Omental fat pad (tissue), 4 donors: ENCODE measurements at places on chromosomes 2 and 18. TPM values are rescaled to one million over a fixed set of nuclear protein-coding genes. Genes with fewer than 3 reads are reported as not detected.
A peak's percentile ranks its signal among the peaks of the same experiment; 100 is the strongest.

The VIT gene
- total RNA-seq, result 19.3 TPM

The PTRHD1 gene
- total RNA-seq, result 23.3 TPM

DNA sequence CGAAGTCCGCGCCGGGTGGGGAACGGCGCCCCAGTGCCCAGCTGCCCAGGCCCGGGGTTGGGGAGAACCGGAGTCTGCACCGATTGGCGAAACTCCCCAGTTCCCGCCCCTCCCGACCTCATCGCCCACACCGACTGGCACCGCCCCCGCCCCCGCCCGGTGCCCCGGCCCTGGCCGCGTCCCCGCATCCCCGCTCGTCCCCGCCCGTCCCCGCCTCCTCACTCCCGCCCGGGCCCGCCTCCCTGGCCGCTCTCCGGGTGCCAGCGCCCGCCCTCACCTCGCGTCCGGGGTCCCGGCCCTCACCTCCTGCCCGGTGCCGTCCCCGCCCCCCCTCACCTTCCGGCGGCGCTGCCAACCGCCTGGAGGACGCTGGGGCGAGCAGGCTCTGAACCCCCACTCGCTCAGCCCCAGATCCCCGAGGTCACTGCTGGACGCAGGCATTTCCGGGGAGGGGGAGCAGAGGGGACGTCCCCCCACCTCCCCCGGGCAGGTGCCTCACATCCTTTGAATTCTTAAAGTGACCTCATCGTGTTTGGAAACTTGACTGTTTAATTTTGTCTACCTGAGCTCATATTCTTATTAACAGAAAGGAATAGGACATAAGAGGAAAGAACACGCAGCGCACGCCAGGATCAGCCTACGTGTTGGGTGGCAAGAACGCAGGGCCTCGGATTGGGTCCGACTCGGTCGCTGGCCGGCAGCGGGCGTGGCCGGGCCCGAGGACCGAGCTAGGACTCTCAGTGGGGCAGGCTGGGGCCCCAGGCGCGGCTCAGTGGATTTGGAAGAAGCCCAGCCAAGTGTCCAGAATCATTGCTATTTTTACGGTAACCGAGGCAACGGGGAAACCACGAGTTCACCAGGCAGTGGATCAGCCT, at the start of gene FAM110C:
Gene FAM110C, minus strand, starts transcription at position 35 of the 875 bp plus-strand sequence. CDS start 120 bp downstream, outside the sequence.
- no peak for DNase-seq

GRCh38 chr2:17605696-17606095, 65.2 kb downstream of the VSNL1 start:
- DNase-seq, result no peak

- no peak for DNase-seq
Measured at GRCh38 chr18:68991286-68991685, 193.4 kb downstream of the CCDC102B start.

The BMP10 gene
- not detected for total RNA-seq

DNA sequence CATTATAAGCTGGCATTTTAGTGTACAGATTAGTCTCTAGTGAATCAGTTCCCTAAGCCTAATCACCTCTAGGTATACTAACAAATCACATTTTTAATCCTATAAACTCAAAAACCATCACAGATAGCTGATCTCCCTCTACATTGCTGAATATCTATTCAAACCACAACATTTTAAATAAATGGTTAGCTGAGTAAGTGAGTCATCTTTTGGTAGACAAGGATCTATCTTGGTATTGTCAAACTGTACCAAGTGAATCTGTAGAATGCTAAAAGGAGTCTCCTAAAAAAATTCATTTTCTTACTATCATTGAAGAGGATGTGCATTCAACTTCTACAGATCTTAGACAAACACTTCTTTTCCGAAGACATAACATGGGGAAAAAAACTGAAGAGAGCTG, 40.7 kb downstream of the INO80D start:
- DNase-seq, result no peak

The TSPYL6 gene
- total RNA-seq, result not detected

DNA sequence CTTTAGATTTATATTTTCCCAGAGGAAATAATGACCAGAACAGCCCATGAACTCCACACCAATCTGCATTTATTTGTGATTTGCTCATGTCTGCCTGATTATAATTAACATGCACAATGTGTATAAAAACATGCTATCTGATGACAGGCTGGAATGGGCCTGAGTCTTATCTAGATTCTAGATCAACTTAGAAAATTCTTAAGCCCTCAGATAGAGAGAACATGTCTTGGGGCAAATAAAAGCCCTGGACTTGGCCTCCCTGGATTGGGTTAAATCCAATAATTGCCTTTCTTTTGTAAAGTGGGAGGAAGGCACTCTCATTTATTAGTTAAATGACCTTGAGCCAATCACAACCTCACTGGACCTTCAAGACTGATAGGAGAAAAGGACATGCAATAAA, 61.8 kb downstream of the EVA1A start:
- DNase-seq, result no peak

DNA sequence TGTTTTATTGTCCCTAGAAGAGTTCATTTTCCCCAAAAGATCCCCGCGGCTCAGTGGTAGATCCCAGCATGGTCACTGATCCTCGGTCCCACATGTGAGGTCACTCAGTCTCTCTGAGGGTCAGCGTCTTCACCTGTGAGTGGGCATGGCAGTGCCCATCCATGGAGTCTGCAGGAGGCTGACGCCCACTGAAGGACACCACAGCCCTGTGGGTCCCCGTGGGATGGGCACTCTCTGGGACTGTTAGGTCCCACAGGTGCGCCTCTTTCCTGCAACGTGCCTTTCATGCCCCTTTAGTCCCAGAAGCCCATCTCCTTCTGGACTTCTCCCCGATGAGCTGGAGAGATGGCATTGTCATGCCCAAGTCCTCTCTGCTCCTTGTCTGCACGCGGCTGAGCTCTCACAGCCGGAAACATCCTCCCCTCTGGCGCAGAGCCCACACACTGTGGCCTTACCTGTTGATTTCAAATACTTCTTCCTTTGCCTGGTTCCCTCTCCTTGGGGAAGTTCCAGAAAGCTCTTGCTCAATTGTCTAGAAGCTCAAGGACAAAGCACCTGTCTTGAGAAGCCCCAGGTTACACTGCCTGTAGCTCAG, 75.9 kb downstream of the PTGR3 start:
- no peak for DNase-seq

DNA sequence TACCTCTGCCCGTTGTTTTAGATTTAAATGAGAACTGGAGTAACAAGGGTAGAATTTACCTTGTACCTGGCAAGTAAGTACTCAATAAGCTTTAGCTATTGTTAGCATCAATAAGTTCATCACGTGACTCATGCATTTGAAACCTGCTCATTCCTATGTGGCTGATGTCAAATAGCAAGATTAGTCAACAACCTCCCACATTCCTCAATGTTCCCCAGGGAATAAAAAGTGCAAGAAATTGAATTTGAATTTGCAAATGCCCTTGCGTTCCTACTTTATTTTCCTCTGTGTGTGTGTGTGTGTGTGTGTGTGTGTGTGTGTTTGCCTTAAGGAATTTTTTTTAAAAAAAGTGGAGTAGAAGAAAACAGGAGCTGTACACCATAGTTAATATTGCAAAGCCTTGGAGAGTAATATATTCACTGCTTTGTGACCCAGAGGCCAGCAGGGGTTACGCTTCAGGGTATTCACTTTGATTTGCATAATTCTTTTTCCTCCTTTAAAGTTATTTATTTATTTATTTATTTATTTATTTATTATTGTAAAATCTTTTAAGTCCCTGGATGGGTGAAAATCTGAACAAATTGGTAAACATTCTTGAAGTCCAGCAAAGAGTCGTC, 43.9 kb upstream of the DNAH7 start:
- no peak for DNase-seq

DNA sequence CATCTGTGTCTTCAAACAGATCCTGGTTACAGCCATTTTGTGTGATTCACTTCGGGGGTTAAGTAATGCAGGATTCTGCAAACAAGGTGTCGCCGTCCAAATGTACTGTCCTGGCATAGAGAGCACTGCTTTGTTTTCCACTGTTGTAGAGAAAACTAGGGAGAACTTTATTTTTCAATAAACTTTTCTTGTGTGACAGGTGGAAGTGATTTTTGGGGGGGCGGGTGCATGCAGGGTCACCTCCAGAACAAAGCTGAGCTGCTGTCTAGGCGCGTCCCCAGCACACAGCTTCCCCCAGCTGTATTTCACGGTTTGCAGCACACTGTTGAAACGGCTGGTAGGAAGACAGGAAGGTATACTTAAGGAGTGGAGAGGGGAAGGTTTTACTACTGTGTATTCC, 200.6 kb downstream of the MGAT5 start:
- DNase-seq, result no peak

The MZT2A gene
- total RNA-seq, result 23.7 TPM

- no peak for DNase-seq
Measured at GRCh38 chr2:120465989-120466703, 120.2 kb downstream of the INHBB start.

DNA sequence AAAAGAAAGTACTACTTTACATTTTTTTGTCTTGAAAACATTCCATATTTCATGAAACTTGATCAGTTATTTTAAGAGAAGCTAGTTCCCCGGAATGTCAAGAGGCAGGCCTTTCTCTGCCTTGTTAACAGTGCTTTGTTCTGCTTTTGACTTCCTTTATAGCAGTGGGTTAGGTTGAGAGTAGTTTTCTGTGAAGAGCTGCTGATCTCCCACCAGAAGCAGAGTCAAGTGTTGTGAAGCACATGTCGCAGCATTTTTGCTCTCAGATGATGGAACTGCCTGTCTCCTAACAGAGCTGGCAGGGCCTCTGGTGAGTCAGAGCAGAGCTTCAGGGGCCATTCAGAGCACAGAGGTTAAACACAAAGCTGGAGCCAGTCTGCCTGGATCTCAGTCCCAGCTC, 871.8 kb downstream of the SLC4A3 start:
- DNase-seq, result peak; percentile 24

GRCh38 chr2:219358170-219359075, 25.9 kb upstream of the RESP18 start:
- no peak for DNase-seq

GRCh38 chr2:219444566-219445091, 10.0 kb downstream of the SPEG start:
- DNase-seq, result no peak

- DNase-seq, result no peak
Measured at GRCh38 chr2:24539258-24539657, 48.2 kb downstream of the NCOA1 start.

DNA sequence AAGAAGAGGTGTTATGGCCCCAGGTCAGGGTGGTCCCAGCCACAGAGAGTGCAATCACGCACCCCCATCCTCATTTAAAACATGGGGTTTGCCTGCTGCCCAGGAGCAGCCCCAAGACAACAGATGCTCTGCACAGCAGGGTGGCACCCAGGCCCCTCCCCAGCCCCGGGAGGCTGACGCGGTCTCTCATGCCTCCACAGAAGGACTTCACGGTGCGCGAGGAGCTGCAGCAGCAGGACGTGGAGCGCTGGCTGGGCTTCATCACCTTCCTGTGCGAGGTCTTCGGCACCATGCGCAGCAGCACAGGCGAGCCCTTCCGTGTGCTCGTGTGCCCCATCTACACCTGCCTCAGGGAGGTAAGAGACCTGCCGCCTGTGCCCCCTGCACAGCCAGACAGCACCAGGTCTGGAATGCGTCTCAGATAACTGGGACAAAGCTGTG, 133.7 kb downstream of the SMAD7 start:
- no peak for DNase-seq

DNA sequence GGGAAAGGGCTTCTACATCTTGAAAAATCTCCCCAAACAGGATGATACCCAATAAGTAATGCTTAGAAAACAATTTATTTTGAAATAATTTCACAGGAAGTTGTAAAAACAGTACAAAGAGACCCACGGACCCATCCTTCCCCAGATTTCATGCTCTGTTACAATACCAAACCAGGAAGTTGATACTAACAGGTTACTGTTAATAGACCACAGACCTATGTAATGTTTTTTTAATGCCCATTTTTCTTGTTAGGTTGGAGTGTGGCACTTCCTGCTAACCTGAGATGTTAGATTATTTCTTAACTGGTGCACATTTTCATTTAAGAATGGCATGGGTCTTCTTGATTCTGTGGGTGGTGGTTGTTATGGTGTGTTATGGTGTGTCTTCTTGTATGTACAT, 21.4 kb upstream of the MGAT5 start:
- DNase-seq, result no peak

GRCh38 chr2:82428251-82428650, 2030.8 kb downstream of the SUCLG1 start:
- no peak for DNase-seq

- DNase-seq, result no peak
Measured at GRCh38 chr2:143282684-143283083, 153.5 kb downstream of the ARHGAP15 start.

The WNT10A gene
- total RNA-seq, result not detected

- DNase-seq, result no peak
Measured at GRCh38 chr2:236834284-236834683, 251.4 kb upstream of the COPS8 start.

DNA sequence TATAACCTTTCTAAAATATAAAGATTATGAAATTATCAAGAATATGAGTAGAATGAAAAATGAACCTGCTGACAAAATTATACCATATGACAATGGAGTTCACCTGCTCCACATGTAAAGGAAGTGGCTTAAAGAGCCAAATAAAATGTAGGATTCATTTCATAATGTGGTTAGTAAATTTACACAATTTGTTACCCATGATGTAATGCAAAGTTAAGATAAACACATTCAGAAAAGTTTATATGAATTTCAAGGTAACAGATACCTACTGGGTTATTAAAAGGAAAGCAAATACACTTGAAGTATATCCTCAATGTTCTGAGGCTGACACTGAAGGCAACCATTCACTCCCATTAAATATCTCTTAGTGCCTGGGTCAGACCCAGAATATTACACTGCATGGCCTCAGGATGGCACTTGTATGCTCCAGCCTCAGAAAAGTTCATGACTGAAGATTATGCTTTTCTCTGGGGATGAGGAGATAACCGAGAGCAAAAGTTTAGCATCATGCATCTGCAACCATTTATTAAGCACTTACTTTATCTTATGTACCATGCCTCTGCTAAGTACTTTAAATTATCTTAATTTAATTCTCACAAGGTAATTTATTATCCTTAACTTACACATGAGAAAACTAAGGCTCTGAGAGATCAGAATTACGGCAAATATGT, 6.2 kb downstream of the STRN start:
- DNase-seq, result no peak

- no peak for DNase-seq
Measured at GRCh38 chr2:219509780-219510511, 4.3 kb upstream of the ASIC4 start.

- no peak for DNase-seq
Measured at GRCh38 chr18:40851014-40851429, 1104.0 kb upstream of the PIK3C3 start.

DNA sequence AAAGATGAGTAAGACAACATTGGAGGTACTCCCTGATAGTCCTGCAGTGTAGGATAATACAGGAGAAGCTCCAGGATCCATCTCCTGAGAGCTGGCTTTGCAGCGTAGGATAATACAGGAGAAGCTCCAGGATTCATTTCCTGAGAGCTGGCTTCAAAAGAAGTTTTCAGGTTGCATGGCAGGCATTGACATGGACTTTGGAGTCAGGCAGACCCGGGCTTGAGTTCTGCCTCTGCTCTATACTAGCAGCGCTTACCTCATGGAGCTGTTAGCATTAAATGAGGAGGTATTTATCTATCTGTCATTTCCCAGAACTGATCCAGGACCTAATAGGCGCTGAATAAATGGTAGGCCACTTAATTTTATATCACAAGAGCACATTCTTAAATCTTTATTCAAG, 97.8 kb downstream of the FMNL2 start:
- DNase-seq, result no peak

The ECEL1 gene
- 0.19 TPM for total RNA-seq

- DNase-seq, result peak; percentile 96
Measured at GRCh38 chr2:71226965-71227560, at the start of gene PAIP2B. Gene PAIP2B, minus strand, starts transcription at chr2:71227103. Its CDS starts 24,514 bp downstream, at chr2:71202589.

The C2orf78 gene
- total RNA-seq, result not detected

The GPD2 gene
- total RNA-seq, result 38.9 TPM
